ENCODE measurements at places on chromosomes 16 and 17.

DNA sequence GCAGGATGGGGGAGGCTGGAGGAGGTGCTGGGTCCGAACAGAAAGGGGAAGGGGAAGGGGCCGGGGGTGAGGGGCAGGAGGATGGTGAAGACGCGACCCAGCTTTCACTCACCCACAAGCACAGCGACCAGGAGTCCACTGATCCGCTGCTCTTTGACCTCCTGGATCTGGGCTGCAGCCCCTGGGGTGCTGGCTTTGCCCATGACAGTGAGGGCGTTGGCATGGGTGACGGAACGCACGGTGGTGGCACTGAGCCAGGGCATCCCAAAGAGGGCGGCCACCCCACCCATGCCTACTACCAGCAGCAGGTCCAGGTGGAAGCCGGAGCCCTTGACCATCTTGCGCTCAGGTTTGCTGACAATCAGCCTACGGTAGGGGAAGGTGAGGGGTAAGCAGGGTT, 14.9 kb downstream of the SLC4A1 start:
- DNase-seq, result no peak

DNA sequence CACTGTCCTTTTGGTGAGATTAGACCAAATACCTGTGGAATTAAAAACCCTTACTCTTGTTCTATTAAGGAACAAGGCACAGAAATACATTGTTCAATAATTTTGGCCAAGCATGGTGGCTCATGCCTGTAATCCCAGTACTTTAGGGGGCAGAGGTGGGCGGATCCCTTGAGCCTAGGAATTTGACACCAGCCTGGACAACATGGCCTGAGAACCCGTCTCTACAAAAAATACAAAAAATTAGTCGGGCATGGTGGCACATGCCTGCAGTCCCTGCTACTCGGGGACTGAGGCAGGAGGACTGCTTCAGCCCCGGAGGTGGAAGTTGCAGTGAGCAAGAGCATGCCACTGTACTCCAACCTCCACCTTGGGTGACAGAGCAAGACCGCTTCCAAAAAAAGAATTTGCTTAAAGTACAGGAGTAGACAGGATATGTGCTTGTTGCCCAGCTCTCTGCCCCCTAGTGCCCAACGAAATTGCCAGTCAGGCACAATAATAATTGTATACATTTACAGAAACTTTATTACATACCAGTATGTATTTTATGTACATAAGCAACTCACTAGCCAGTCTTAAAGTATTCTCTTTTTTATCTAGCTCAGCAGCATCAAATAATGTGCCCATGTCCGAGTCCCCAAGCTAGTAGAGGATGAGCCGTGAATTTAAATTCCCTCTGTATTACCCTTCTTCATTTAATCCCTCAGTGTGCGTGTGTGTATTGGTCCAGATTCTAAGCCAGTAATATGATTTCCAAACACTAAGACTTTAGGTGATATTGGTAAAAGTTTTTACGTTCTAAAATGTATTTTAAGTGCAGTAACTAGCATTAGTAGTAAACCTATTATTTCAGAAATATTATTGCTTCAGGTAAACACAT, 1.4 kb downstream of the THUMPD1 start:
- no peak for DNase-seq

DNA sequence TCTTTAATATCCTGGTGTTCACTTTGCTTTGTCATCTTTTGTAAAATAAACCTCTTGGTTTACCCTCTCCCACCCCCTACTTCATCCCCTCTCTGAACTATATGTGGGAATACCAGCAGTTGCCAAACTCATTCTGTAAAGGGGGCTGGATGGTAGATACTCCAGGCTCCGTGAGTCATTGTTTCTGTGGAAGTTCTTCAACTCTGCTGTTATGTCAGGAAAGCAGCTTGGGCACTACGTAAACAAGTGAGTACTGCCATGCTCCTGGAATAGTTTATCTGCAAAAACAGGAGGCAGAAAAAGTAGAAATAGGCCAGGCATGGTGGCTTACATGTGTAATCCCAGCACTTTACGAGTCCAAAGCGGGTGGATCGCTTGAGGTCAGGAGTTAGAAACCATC, 17.6 kb downstream of the MVP start:
- DNase-seq, result no peak

GRCh38 chr16:87003414-87003755, 313.8 kb downstream of the C16orf95 start:
- no peak for DNase-seq

DNA sequence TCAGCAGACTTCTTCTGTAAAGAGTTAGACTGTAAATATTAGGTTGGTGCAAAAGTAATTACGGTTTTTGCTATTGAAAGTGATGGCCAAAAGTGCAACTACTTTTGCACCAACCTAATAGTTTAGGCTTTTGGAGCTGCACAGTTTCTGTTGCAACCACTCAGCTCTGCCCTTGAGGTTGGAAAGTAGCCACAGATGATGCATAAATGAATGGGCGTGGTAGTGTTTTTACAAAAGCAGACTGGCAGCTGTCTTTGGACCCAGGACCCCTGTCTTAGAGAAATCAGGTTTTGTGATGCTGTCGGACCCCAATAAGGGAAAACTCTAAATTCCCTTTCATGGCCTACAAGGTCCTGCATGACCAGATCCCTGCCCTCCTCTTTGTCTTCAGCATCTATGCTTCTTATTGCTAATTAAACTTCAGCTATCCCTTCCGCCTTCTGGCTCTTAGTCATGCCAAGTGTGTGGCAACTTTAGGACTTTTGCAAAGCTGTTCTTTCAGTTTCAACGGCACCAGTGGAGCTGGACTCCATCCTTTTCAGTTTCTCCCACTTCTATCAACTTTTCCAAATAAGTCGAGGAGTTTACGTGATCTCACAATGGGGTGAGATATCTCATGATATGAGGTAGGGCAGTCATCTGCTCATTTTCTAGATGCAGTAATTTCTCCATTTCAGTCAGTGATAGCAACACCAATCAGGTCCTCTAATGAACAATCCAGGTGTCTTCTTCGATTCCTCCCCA, 232.3 kb downstream of the XYLT1 start:
- DNase-seq, result no peak

GRCh38 chr17:78001182-78001581, 42.7 kb downstream of the TNRC6C start:
- DNase-seq, result no peak

DNA sequence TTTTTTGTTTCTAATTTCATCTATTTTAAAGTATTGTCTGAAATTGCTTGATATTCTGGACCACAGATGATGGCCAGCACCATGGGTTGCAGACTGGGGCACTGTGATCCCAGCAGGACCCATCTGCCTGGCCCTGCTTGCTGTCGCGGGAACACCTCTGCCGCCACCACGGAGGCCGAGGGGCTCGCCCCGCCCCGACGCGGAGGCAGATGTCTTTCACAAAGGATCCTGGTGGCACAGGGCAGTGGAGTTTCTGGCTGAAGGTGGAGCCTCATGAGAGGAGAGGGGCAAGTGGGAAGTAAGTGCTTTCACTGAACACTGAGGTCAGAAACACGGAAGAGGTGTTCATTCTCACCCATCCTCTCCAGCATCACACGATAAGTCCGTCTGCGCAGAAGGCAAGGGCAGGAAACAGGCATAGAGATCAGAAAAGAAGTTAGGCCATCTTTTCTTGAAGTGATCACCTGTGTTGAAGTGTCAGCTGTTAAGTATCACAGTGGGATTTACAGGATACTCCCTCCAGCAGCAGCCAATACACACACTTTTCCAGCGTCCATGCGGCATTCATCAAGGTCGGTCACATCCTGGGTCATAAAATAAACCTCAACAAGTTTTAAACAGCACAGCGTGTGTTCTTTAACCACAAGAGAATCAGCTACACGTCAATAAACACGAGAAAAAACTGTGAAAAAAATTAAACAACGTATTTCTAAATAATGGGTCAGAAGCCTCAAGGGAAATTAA, 194.5 kb downstream of the RPTOR start:
- DNase-seq, result no peak

GRCh38 chr16:50667497-50668367, 13.4 kb downstream of the SNX20 start:
- no peak for DNase-seq

DNA sequence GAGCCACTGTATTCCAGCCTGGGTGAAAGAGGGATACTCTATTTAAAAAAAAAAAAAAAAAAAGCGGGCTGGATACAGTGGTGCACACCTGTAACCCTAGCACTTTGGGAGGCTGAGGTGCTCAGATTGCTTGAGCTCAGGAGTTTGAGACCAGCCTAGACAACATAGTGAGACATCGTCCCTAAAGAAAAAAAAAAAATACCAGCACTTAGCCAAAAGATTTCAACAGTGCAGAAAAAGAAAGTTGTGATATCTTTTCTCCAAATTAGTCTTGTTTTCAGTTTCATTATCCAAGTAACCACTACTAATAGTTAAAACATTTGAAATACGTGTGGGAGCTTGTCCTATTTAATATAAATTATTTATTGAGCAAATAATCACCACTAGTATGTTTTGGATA, 48.7 kb downstream of the TENT4B start:
- no peak for DNase-seq

GRCh38 chr17:16106161-16106891, 106.7 kb downstream of the TTC19 start:
- DNase-seq, result no peak

DNA sequence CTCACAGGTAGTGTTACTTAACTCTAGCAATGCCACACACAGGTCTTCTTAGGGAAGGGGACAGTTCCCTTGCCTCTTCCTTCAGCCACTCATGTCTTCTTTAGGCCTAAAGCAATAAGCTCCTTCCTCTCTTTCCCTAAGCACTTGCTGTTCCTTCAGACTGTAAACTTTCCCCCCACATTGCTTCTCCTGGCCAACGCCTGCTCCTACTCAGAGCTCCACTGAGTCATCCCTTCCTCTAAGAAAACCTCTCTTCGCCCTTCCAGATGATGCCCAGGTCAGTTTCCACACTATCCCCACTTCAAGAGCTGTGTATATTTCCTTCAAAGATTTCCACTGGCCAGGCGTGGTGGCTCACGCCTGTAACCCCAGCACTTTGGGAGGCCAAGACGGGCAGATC, 12.5 kb upstream of the EPOP start:
- no peak for DNase-seq

- no peak for DNase-seq
Measured at GRCh38 chr16:79805621-79806020, 205.1 kb upstream of the MAF start.
